Mesothelial cell of epicardium (in vitro differentiated cells): ENCODE measurements at places on chromosomes 2 and 18. TPM values are rescaled to one million over a fixed set of nuclear protein-coding genes. Genes with fewer than 3 reads are reported as not detected.

DNA sequence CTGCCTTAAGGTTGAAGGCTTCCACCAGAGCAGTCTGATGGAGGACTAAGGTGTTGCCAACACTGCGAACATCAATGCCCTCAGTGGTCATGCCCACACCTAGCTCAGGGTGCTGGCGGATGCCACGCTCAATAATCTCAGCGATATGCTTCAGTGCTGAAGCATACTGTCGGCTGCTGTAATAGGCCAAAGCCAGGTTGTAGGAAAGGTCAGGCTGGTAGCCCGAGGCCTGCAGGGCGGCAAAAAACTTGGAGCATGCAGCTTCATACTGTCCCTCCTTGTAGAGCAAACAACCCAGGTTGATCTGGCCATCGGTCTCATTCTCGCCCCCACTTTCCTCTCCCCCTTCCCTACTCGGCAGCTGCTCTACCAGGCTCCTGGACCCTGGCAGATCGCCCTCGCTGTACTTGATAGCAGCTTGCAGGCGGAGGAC, 159.4 kb downstream of the AGPS start:
- peak; percentile 22 for DNase-seq

GRCh38 chr2:16899958-16900357, 234.3 kb upstream of the CYRIA start:
- no peak for DNase-seq

DNA sequence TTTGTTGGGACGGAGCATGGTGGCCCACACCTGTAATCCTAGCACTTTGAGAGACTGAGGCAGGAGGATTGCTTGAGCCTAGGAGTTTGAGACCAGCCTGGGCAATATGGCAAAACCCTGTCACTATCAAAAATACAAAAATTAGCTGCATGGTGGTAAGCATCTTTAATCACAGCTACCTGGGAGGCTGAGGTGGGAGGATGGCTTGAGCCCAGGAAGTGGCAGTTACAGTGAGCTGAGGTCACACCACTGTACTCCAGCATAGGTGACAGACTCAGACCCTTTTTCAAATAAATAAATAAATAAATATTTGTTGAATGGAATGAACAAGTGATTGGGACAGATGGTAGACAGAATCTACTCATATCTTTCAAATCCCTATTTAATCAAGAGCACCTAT, 5.7 kb upstream of the ITPRIPL1 start:
- no peak for DNase-seq

- no peak for DNase-seq
Measured at GRCh38 chr2:144426355-144426754, 93.6 kb downstream of the ZEB2 start.

GRCh38 chr2:44464437-44464836, 102.7 kb downstream of the CAMKMT start:
- DNase-seq: no peak

DNA sequence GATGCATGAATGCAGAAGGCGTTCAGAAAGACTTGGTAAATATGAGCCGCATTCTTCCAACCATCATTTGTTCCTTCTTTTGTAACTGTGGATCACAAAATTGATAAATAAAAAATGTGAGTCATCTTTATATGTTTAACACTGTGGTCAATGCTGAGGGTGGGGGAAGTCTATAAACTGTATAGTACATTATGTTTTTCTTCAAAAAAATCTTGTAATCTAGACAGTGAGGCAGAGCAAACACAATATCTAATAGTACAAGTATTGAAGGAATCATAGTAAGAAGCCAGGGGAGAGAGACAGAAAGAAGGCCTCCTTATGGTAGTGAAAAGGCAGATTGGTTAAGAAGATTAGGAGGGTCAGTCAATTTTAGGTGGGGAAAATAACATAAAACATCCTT, 30.7 kb upstream of the CALCRL start:
- no peak for DNase-seq

DNA sequence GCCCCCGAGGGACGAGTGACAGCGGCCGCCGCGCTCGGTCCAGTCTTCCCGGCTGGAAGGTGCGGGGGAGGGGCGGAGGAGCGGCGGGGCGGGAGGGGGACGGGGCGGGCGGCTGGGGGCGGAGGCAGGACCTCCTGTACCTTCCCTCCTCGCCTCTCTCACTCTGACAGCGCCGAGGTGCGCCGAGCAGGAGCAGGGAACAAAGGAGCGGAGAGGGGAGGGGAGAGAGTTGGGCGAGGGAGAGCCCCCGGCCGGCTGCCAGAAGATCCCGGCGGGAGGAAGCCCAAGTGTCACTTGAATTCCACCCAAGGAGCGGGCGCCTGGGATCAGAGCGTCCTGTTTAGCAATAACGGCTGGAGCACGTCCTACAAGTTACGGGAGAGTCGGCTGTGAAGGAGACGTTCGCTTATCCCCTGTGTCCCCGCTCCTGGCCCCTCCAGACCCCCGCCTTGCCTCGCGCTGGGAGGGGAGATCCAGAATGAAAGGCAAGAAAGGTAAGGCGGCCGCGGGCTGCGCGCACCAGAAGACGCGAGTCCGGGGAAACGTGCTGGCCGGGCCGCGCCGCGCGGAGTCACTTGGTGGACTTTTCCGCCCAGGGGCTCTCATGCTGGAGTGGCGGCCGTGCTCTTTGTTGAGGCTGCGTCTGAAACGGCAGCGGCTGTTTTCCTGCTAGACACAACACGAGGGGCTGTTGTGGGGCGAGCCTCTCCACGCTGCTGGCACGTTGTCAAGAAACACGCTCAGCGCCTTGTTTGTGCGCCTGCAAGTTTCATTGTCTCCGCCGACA, at the start of gene TGIF1:
TGIF1 (plus strand) TSS at position 161 of the 787 bp plus-strand sequence; CDS start at position 479, 318 bp downstream.
- DNase-seq: peak; percentile 61

- no peak for DNase-seq
Measured at GRCh38 chr18:382423-382984, 114.7 kb upstream of the THOC1 start.

DNA sequence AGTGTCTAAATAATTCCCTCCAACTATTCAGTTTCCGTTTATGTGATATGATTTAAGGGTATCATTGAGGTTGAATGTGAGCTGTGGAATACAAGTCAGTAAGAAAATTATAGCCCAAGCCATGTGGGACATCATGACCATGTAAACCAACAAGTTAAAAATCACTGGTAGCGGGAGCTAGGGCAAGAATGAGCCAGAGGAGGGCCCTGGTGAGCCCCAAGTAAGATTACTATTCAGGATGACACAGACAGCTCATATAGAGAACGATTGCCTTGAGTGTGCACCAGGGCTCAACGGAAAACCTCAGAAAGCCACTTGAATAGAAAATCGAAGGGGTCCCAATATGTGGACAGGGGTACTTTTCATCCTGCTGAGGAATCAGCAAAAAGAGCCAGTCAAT, 87.8 kb upstream of the RBMS1 start:
- no peak for DNase-seq

DNA sequence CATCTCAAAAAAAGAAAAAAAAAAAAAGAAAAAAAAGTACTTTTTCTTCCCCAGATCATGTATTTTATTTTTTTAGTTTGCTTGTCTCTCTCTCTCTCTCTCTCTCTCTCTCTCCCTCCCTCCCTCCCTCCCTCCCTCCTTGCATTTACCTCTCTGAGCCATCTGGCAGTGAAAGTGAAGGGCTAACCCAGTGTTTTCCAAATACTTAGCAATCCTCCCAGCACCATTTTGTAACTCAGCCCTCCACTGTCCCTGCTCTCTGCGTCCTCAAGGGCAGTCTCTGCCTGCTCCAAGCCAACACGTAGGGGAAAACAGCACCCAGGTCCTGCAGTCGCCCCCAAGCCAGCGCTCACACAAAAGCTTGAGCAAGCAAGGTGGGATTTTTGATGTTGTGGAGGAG, 19.6 kb upstream of the TEX44 start:
- DNase-seq: no peak

The C2orf80 gene
- total RNA-seq: not detected in 3 replicates

The ANKRD62 gene
- not detected in 3 replicates for total RNA-seq

The KRTCAP3 gene
- total RNA-seq: 24.5 to 26.1 TPM (median 25.5 TPM) in 3 replicates

The MROH2A gene
- total RNA-seq: not detected in 3 replicates
